ENCODE measurements at places on chromosomes 2 and 18. TPM values are rescaled to one million over a fixed set of nuclear protein-coding genes. Genes with fewer than 3 reads are reported as not detected.

NAT8 gene
- total RNA-seq, result not detected

NYAP2 gene
- total RNA-seq, result not detected

CD8B2 gene
- total RNA-seq, result not detected

ASB18 gene
- not detected for total RNA-seq

AKAIN1 gene
- total RNA-seq, result not detected

MALL gene
- 138 TPM for total RNA-seq

CCBE1 gene
- total RNA-seq, result 10.4 TPM

DUSP2 gene
- total RNA-seq, result 0.54 TPM

TDRD15 gene
- total RNA-seq, result not detected

STARD6 gene
- total RNA-seq, result not detected

RNF103 gene
- total RNA-seq, result 44.5 TPM

CYP27C1 gene
- total RNA-seq, result 4.9 TPM

DSG4 gene
- not detected for total RNA-seq

SEH1L gene
- total RNA-seq, result 25.8 TPM

CDK15 gene
- total RNA-seq, result not detected

DOK1 gene
- total RNA-seq, result 4.5 TPM

KHK gene
- 10.7 TPM for total RNA-seq

SERPINB10 gene
- not detected for total RNA-seq

CYP26B1 gene
- total RNA-seq, result 18.3 TPM

ZDBF2 gene
- 0.74 TPM for total RNA-seq

CTAGE1 gene
- total RNA-seq, result not detected

CCL20 gene
- total RNA-seq, result 7.7 TPM

CDKL4 gene
- total RNA-seq, result not detected

CBLN2 gene
- total RNA-seq, result 0.05 TPM

DUSP19 gene
- 0.55 TPM for total RNA-seq

DHRS9 gene
- total RNA-seq, result 2.8 TPM

STAM2 gene
- total RNA-seq, result 9.0 TPM

COLEC12 gene
- 0.08 TPM for total RNA-seq

TUBA3E gene
- total RNA-seq, result 0.14 TPM

TPO gene
- total RNA-seq, result 0.22 TPM

UGT1A10 gene
- not detected for total RNA-seq

ADAM17 gene
- 33.3 TPM for total RNA-seq

TCF23 gene
- total RNA-seq, result not detected

ANO7 gene
- 2.5 TPM for total RNA-seq

CRYGC gene
- not detected for total RNA-seq

FOXI3 gene
- total RNA-seq, result not detected

ACMSD gene
- total RNA-seq, result not detected

ANKZF1 gene
- 23.5 TPM for total RNA-seq

BCS1L gene
- total RNA-seq, result 47.9 TPM

RGPD4 gene
- 0.08 TPM for total RNA-seq

BMP10 gene
- not detected for total RNA-seq

MOB1A gene
- total RNA-seq, result 73.4 TPM

All from A549 treated with CORT108297 at 1 μM for 4 hours (cell line).